ENCODE measurements at places on chromosomes 1 and 21. TPM values are rescaled to one million over a fixed set of nuclear protein-coding genes. Genes with fewer than 3 reads are reported as not detected.

Gene PGBD5
- total RNA-seq: 1.3 TPM

- H3K4me1 ChIP-seq: no peaks in the 10 kb centered on the region
- peak; percentile 64 for DNase-seq
- no peaks in the 10 kb centered on the region for H3K36me3 ChIP-seq
- H3K4me3 ChIP-seq: no peak overlapping the region
- H3K27ac ChIP-seq: no peak overlapping the region
Measured at GRCh38 chr1:55021942-55022546, 17.3 kb upstream of the PCSK9 start.

Gene LCE1B
- total RNA-seq: not detected

DNA sequence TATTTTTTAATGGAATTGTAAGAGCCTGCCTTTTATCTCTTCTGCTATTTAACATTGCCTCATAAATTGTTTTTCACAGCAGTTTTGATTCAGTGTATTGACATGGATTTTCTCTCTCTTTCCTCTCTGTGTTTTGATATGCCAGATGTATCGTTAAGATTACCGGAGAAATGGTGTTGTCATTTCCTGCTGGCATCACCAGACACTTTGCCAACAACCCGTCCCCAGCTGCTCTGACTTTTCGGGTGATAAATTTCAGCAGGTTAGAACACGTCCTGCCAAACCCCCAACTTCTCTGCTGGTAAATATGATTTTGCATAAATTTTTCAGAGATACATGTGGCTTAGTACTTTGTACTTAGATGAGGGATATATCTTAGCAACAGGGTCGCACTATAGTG lies 23.1 kb upstream of the DYNLT5 start:
- H3K4me3 ChIP-seq: no peak overlapping the region
- no peaks in the 10 kb centered on the region for H3K36me3 ChIP-seq
- H3K4me1 ChIP-seq: peaks cover 17% of the 10 kb centered on the region
- no peak for DNase-seq
- H3K27me3 ChIP-seq: no peaks in the 10 kb centered on the region
- no peak overlapping the region for H3K27ac ChIP-seq

Gene GPR153
- not detected for total RNA-seq

DNA sequence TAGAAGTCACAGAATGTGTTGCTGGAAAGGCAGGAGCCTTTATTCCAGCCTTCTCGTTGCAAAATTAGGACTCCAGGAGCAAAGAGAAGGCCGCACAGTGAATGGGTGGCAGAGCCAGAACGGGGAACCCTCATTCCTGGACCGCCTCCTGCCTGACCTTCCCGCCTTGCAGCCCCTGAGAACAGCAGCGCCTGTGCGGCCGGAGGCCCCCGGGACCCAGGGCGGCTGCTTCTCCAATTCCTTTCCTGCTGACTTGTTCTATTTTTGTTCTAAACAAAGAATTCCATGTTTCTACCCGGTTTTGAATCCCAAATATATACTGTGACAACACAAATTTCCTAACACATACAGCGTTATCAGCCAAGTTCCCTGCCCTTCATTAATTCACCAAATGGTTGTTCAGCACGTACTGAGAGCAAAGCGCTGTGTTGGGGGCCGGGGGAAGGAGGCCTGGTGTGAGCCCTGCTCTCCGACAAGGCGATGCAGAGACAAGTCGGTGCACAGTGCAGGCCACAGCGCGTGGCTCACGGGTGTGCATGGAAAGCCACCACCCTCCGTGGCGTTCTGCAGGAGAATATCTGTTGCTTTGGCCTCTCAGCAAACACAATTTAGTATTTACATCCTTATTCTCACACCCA lies 31.9 kb upstream of the COL6A2 start:
- H3K36me3 ChIP-seq: no peaks in the 10 kb centered on the region
- H3K4me3 ChIP-seq: no peak overlapping the region
- DNase-seq: no peak
- H3K27ac ChIP-seq: peak overlapping the region; percentile 44
- no peaks in the 10 kb centered on the region for H3K27me3 ChIP-seq

Gene IVL
- not detected for total RNA-seq

DNA sequence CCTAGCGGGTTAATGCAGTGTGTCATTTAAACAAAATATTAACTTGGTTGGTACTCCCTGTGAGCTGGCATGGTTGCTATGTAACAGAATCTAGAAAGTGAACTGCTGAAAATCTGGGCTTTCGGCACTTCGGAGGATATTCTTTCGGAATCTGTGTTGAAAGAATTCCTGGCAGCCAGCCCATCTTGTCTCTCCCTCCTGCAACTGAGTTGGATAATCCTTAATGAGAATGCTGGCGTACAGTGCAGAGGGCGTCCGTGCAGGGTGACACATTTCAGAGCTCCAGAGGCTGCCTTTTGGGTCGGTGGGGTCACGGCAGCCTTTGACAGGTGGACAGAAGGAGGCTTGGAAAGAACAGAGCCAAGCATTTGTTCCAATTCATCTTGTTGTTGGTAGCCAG lies 3.7 kb downstream of the KAZN start:
- H3K27me3 ChIP-seq: peaks cover 60% of the 10 kb centered on the region
- no peak overlapping the region for H3K27ac ChIP-seq

DNA sequence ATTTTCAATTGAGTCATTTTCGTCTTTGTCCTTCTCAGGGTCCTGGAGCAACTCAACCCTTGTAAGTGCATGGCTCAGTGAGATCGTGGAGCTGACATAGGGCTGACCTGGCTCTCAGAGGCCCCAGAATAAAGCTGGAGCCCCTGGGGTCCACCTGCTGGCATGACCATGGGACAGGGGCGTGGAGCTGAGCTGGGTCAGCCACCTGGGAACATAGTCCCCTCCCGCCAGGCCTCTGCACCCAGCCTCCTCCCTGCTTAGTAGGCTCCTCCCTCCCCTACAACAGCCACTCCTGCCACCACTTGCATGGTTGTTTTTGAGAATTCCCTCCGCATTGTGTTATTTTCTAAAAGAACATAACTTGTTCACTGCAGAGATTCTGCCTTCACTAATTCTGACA lies 3.1 kb upstream of the RIPK4 start:
- no peak overlapping the region for H3K4me3 ChIP-seq
- H3K36me3 ChIP-seq: no peaks in the 10 kb centered on the region
- no peak overlapping the region for H3K27ac ChIP-seq
- H3K27me3 ChIP-seq: no peaks in the 10 kb centered on the region
- peaks cover 12% of the 10 kb centered on the region for H3K4me1 ChIP-seq

Gene ARHGEF16
- total RNA-seq: 34.9 TPM

Gene NUDC
- total RNA-seq: 97.9 TPM

DNA sequence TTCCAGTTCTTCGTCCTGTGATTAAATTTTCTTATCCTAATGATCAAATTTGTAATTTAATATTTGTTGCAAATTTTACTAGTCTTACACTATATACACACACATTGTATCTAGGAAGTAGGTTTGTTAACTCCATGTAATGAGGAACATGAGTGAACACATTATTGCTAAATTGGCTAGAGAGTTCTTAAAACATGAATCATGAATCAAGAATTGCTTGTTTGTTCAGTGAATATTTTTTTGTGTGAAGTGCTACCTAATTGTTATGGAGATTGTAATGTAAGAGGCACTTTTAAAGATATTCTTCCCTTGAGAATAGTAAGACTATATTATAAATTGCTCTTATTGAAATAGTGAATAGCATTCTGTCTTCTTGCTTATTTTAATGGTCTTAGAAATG lies 4.6 kb downstream of the GPSM2 start:
- peaks cover 9% of the 10 kb centered on the region for H3K36me3 ChIP-seq
- H3K4me3 ChIP-seq: no peak overlapping the region
- no peak overlapping the region for H3K27ac ChIP-seq
- DNase-seq: no peak
- peaks cover 8% of the 10 kb centered on the region for H3K4me1 ChIP-seq
- no peaks in the 10 kb centered on the region for H3K27me3 ChIP-seq

DNA sequence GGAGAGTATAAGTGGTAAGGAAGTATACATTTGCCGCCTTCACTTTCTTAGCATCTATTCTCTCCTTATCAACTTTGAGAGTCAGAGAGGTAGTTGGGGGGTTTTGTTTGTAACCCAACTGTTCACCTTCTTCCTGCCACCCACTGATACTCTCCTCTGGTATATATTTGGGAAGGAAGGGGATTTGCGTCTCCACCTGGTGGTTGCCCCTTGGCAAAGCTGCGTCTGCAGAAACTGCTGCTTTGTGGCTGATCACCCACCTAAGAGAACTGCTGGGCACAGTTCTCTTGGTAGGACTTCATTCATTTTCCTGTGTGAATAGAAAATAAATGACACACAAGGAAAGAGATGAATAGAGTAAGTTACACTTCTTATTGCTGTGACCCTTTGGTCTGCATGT lies 87.0 kb downstream of the SYT14 start:
- no peaks in the 10 kb centered on the region for H3K36me3 ChIP-seq
- no peaks in the 10 kb centered on the region for H3K27me3 ChIP-seq
- H3K4me3 ChIP-seq: no peak overlapping the region
- DNase-seq: no peak
- H3K4me1 ChIP-seq: no peaks in the 10 kb centered on the region

Gene PGLYRP3
- not detected for total RNA-seq

Gene STMN1
- total RNA-seq: 537 TPM

DNA sequence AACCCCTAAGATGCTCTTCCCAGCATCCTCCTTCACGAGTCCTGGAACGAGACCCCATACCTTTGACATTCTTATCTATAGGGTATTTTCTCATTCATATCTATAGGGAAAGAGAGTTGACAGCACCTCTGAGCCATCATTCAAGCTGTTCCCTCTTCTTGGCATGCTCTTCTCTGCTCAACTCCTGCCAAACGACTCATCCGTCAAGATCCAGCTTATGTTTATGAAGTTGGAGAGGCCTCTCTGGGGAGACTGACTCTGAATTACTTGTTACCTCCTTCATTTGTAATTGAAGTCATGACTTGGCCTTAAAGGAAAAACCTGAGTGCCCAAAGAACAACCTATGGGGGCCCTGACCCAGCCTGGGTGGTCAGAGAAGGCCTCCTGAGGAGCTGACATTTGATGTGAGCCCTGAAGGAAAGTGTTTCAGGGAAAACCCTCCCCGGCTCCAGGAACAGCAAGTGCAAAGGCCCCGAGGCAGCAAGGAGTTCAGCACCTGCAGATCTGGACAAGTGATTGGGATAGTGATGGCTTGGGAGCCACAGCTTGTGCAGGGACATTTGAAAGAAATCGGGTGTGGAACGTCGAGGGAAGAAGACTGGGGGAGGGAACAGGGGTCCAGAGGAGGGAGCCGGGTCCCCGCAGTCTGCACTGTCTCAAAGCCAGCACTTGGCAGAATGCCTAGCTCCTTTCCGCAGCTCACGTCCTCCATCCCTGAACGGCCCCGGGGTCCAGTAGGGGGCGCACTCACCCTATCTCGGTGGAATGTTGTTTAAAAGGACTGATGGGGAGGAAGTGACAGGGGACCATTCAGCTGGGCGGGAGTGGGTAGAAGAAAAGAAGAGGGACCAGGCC lies 14.0 kb upstream of the CDA start:
- H3K27ac ChIP-seq: no peak overlapping the region
- peaks cover 11% of the 10 kb centered on the region for H3K4me1 ChIP-seq
- H3K27me3 ChIP-seq: no peaks in the 10 kb centered on the region
- H3K36me3 ChIP-seq: no peaks in the 10 kb centered on the region
- H3K4me3 ChIP-seq: no peak overlapping the region
- DNase-seq: peak; percentile 91

- no peaks in the 10 kb centered on the region for H3K27me3 ChIP-seq
- DNase-seq: no peak
- H3K36me3 ChIP-seq: no peaks in the 10 kb centered on the region
- H3K4me1 ChIP-seq: peaks cover 17% of the 10 kb centered on the region
- no peak overlapping the region for H3K4me3 ChIP-seq
Measured at GRCh38 chr1:183864611-183865010, 59.7 kb downstream of the RGL1 start.

Gene ERG
- total RNA-seq: 0.89 TPM

Gene DMBX1
- total RNA-seq: not detected

DNA sequence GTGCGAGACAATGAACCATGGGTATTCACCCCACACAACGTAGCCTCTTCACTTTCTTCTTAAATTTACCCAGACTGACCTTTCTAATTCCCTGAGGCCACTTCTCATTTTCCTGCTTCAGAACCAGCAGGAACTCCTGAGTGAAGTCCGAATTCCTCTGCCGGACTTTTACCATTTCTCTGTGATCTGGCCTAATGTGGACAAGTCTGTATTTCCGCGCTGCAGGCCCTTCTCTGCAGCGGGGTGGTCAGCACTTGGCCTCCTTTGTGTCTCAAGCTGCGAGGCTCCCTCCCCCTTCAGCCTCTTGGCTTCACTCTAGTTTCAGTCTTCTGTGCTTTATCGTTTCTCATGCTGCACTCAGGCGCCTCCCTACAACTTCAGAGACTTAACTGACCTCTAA lies 9.4 kb upstream of the CTBS start:
- 0 out of 2 replicates have a peak overlapping the region, but pooled peaks have one; percentile 5 for H3K27ac ChIP-seq
- peaks cover 13% of the 10 kb centered on the region for H3K4me1 ChIP-seq
- no peaks in the 10 kb centered on the region for H3K36me3 ChIP-seq
- no peak for DNase-seq
- H3K27me3 ChIP-seq: no peaks in the 10 kb centered on the region
- H3K4me3 ChIP-seq: no peak overlapping the region

GRCh38 chr1:83818916-83819315 lies 180.0 kb downstream of the TTLL7 start:
- H3K4me3 ChIP-seq: no peak overlapping the region
- no peak for DNase-seq
- H3K27ac ChIP-seq: no peak overlapping the region
- no peaks in the 10 kb centered on the region for H3K27me3 ChIP-seq
- no peaks in the 10 kb centered on the region for H3K4me1 ChIP-seq

Gene S100A7
- not detected for total RNA-seq

- DNase-seq: no peak
- no peak overlapping the region for H3K4me3 ChIP-seq
- H3K27ac ChIP-seq: no peak overlapping the region
- H3K27me3 ChIP-seq: no peaks in the 10 kb centered on the region
Measured at GRCh38 chr1:165738794-165739193, 29.9 kb downstream of the TMCO1 start.

GRCh38 chr1:95790136-95790535 lies 556.1 kb downstream of the RWDD3 start:
- H3K27ac ChIP-seq: no peak overlapping the region
- no peaks in the 10 kb centered on the region for H3K36me3 ChIP-seq
- H3K4me1 ChIP-seq: no peaks in the 10 kb centered on the region
- no peaks in the 10 kb centered on the region for H3K27me3 ChIP-seq
- DNase-seq: no peak

Gene AMY2B
- 0.42 TPM for total RNA-seq

DNA sequence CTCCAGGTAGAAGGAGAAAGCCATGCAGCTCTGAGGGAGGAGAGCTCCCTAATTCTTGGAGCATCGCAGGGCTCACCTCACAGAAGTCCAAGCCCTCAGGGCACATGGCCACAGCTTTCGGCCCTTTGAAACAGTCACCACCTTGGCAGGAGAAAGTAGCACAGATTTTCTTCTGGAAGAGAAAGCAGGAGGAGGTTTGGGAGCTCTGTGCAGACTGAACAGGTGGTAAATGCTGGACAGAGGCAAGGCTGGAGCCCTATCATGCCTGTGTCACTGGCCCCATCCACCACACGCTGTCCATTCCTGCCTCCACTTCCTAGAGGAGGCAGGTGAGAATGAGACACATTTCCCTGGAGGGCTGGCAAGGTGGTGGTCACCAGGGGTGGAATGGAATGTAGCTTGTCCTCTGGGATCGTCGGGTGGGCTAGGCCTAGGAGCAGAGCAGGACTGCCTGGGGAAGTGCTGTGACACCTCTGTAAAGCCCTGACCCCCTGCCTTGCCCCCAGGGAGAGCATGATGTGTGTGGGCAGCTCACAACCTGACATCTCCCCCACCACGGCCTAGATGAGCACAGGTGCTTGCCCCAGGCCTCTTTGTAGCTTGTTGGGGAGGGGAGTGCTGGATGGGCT lies 2.8 kb upstream of the INPP5B start:
- H3K4me1 ChIP-seq: peaks cover 20% of the 10 kb centered on the region
- H3K27ac ChIP-seq: no peak overlapping the region
- peaks cover 4% of the 10 kb centered on the region for H3K36me3 ChIP-seq
- no peak for DNase-seq
- no peaks in the 10 kb centered on the region for H3K27me3 ChIP-seq
- no peak overlapping the region for H3K4me3 ChIP-seq

Gene LCE1A
- total RNA-seq: not detected

Gene IL20
- 0.25 TPM for total RNA-seq

All from SJSA1 (cell line).